NCI-H1436 (cell line): ENCODE measurements at places on chromosomes 5 and 9.

DNA sequence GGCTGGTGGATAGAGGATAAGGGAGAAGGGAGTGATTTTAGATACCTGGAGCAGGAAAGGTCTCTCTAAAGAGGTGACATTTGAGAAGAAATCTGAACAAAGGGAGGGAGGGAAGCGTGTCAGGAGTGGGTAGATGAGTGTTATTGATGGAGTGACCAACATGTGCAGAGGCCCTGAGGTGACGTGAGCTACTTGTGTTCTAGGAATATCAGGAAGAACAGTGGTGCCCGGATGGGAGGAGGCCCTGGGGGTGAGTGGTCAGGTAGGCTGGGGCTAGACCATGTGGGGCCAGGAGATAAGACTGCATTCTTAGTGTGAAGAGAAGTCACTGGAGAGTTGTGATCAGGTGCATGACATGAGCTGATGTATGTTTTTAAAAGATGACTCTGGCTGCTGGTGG is 256.2 kb downstream of the ARHGAP26 start:
- no peak for DNase-seq

DNA sequence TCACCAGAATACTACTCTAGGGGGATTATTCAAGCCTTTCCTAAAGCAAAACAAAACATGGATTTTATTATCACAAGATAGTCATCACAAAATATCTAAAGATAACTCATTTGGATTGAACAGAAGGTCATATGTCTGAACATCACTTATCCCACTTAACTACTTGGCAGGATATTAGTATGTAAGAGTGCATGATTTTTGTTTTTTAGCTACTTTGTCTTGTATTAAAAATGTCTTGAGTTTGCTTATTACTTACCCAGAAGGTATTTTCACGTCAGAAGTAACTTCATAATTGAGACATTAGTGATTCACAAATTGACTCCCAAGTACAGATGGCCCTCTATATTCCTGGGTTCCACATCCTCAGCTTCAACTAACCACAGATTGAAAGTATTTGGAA is 113.8 kb downstream of the TLE4 start:
- no peak for DNase-seq

DNA sequence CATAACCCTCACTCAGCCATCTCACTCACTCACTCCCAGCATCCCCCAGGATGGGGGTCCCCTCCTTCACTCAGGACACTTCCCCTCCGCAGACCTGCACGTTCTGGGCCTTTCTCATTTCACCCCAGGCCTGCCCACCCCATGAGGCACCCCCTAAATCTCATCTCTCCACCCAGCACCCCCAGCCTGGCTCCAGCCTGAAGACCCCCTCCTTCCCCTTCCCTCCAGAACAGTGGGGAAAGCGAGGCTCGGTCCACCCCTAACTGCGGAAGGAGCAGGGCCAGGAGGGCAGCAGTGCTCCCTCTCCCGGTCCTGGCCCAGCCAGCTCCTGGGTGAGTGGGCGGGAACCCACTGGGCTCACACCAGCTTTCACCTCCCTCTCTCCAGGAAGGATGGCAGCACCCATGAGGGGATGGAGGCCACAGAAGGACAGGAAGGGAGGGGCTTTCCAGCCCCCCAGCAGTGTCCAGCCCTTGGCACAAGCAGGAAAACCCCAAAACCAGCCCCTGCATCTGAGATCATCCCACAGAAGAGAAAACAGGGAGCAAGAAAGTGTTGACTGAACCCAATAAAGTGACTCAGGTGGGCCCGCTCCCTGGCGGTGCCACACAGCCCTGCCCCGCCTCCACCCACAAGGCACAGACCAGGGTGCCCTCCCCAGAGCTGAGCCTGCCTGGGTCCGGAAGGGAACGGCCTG is 55.0 kb downstream of the LRSAM1 start:
- DNase-seq, result no peak

GRCh38 chr9:116628716-116629115 is 58.4 kb upstream of the TRIM32 start:
- DNase-seq, result no peak

DNA sequence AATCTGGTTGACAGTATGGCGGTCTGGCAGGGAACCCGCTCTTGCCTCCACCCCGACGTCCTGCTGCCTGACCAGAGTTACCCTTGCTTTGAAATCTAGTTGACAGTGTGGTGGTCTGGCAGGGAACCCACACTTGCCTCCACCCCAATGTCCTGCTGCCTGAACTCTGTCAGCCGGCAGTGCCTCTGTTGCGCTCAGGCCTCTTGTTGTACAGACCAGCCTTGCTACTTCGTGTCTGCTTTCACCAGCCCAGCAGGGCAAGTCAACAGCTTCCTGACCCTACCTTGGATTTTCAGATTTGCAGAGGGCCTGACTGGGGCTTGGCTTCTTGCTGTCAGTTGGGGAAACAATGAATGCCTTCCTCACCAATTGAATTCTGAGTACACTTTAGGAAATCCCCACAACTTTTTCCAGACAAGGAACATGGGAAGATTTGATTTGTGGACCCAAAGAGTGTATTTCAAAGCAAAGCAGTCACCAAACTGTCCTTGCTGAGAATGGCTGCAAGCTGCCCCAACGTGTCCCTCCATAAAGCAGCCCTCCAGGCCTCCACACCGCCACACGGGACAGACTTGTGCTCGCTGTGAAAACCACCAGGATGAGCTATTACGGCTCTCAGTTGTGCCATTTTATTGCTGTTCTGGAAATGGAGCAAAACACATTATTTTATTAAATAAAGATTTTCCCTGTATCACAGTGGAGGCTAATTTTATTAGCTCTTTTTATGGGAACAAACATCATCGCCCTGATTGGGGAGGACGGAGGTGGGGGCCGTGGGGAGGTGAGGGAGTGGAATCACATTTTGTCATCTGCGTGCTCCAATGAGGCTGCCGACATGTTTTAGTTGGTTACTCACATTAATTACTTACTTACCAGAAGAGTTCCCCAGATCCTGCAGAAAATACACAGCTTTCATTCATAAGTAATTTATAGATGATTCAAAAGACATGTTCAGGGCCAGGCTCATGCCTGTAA is 189.3 kb downstream of the AOPEP start:
- no peak for DNase-seq

GRCh38 chr5:44997506-44997905 is 188.8 kb downstream of the MRPS30 start:
- no peak for DNase-seq

DNA sequence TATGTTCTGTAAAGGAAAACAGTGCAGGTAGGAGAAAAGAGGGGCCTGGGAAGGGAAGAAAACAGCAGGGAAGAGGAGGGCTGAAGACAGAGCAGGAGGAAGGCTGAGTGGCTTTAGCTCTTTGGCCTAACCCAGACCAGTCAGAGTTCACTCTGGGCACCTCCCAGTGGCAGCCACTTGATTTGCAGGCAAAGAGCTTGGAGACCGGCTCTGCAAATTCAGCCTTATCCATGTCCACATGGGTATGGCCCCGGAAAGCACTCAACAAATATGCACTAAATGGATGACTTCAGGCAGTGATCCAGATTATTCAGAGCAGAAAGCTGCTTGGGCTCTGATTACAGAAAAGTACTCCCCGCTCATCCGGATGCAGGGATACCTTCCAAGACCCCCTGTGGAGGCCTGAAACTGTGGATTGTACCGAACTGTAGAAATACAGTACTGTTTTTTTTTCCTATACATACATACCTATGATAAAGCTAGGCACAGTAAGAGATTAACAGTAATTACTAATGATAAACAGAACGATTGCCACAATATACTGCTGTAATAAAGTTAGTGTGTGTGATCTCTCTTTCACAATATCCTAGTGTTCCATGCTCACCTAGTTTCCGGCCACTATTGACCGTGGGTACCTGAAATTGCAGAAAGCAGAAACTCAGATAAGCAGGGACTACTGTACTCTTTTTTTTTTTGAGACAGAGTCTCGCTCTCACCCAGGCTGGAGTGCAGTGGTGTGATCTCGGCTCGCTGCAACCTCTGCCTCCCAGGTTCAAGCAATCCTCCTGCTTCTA is 4.6 kb upstream of the RNU6ATAC start:
- no peak for DNase-seq

DNA sequence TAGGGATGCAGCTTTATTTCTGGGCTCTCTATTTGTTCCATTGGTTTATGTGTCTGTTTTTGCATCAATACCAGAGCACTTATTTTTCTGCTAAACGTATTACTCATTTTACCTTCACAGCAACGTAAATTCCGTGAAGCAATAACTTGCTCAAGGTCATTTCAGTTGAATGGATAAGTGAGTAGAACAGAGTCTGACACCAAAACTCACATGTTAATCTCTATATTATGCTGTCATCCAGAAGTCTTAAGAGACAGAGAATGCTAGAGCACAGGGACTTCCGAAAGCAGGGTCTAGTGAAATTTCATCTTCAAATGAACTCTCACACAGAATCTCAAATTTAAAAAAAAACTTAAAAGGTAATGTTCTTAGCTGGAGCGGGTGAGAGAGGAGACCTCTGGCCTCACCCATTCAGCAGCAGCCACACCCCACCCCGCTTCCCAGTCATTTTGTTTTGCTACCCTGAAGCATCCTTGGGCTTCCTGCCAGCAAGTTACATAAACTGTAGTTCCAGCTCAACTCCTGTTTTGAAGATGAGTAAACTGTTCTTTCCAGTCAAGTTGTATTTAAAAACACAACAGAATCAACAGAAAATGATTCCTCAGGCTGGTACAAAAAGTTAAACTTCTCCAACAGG is 69.3 kb downstream of the TRIM36 start:
- no peak for DNase-seq

- DNase-seq, result no peak
Observed at GRCh38 chr5:83450183-83450966, 21.2 kb upstream of the VCAN start.

- no peak for DNase-seq
Observed at GRCh38 chr9:130259044-130259443, 6.5 kb upstream of the HMCN2 start.

DNA sequence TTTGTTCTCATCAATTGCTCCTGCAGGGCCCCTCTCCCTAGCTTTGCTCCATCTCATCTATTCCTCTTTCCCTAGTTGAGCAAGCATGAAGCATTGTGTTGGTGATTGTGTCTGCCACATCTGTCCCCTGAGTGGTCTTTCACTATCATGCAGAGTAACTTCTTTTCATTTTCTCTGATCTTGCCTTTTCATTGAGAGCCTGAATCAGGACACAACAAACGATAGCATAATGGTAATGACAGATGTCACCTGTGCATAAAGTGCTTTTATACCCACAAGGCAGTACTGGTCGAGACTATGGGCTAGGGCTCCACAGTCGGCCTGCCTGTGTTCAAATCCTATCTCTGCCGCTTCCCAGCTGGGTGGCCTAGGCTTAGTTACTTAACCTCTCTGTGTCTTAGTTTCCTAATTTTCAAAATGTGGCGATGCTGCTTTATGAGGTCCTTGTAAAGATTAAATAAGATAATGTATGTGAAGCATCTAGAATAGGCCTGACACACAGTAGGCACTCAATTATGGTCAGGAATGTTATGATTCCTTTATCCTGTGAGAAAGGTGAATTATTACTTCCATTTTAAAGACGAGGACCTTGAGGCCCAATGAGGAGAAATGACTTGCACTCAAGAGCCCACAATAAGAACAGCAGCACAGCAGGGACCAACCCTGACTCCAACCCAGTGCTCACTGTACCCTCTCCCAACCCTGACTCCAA is 137.1 kb upstream of the ZNF618 start:
- peak; percentile 1 for DNase-seq

DNA sequence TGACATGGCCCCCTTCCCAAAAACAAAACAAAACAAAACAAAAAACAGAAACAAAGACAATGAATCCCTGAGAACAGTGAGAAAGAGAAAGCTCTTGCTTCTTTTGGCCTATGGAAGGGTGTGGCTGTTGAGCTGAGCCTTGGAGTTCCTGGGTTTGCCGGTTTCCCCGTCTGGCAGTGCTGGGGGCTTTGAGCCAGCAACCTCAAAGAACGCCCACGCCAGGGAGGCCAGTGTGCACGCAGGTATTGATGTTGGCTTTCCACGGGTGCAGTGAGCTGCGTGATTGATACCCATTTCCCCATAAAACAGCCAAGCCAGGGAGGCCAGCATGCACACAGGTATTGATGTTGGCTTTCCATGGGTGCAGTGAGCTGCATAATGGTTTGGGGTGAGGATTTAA is 8.3 kb upstream of the LCN1 start:
- DNase-seq, result no peak

DNA sequence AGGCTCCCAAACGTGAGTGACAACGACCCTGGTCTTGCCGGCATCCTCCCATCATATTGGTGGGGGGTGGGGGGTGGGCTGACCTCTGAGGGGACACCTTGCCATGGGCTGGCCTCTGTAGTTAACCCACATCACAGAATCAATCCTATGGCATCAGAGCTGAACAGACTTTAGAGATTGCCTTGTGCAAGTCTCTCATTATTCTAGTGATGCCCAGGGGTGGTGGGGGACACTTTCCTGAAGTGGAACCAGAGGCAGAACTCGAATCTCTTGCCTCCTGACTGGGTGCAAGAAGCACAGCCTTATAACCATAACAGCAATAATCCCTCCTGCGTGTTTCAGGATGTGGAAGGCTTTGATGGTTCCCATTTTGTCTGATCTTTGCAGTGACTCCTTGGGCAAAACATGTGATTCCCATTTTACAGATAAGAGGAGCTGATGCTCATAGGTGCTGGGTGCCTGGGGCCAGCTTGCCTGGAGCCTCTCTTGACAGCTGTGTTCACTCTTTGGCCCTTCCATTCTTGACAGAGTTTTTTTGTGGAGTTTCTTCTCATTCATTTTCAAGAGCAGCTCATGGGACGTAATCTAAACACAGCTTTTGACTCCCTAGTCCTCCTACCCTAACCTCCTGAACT is 18.6 kb upstream of the PITX1 start:
- DNase-seq, result no peak

DNA sequence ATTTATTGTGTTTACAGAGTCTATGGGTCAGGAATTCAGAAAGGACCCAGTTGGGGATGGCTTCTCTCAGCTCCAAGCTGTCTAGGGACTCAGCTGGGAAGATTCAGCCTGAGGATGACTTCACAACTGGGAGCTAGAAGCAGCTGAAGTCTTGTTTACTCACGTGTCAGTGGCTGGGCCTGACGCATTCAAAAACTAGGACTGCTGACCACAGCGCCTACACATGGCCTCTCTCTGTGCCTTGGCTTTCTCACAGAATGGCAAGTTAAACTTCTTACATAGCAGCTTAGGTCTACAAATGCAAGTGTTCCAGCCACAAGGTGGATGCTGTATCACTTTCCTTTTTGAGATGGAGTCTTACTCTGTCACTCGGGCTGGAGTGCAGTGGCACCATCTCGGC is 16.3 kb upstream of the PPP2CA start:
- no peak for DNase-seq

DNA sequence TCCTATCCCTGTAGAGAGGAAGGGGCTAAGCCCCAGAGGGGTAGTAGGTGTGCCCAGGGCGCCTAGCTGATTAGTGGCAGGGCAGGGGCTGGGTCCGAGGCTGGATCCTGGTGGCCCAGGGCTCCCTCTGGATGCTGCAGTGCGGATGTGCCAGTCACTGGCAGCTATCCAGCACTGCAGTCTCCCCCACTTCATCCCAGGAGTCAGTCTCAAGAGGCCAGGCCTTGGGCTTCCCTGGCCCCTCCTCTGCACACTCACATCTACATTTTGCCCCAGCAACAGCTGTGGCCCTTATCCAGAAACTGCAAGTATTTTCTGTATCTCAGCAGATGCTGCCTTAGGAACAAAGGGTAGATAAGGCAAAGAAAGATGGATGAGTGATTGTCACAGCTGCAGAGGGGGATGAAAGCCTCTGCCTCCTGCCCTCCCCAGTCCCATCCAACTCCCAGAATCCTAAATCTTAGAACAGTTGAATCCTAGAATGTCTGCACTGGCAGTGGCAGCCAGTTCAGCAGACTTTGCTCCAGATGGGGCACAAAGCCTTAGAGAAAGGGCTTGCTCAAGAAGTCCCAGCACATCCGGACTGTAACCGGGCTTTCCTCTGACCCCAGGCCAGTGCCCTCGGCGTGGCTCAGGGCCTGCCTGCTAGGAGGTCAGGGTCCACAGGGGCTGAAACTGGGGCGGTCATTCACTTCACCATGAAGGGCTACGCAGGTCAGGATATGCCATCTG is 1.6 kb downstream of the ANXA6 start:
- no peak for DNase-seq
